Thoracic aorta (tissue), 2 donors: ENCODE measurements at places on chromosomes 7 and 10.

- DNase-seq, result no peak
- H3K27me3 ChIP-seq, result no peaks in the 10 kb centered on the region
- H3K4me1 ChIP-seq, result no peaks in the 10 kb centered on the region
- no peak overlapping the region for H3K27ac ChIP-seq
- H3K4me3 ChIP-seq, result no peak overlapping the region
Measured at GRCh38 chr7:22371878-22372277, 14.9 kb upstream of the RAPGEF5 start.

DNA sequence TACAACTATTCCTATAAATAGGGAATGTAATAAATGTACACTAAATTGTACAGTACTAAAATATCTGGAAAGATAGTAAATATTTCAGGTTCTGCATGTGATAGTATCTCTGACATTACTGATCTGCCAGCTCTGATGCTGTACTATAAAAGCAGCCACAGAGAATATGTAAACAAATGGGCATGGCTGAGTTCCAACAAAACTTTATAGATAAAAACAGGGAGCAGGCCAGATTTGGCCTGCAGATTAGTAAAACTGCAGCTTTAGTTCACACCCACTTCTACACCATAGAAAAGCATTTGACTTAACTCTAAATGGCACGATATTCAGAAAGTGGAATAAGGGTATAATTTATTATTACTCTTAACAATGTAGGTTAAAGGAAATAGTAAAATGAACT is 18.8 kb upstream of the TLL2 start:
- H3K4me3 ChIP-seq, result no peak overlapping the region
- DNase-seq, result no peak
- no peaks in the 10 kb centered on the region for H3K27me3 ChIP-seq
- H3K27ac ChIP-seq, result no peak overlapping the region

DNA sequence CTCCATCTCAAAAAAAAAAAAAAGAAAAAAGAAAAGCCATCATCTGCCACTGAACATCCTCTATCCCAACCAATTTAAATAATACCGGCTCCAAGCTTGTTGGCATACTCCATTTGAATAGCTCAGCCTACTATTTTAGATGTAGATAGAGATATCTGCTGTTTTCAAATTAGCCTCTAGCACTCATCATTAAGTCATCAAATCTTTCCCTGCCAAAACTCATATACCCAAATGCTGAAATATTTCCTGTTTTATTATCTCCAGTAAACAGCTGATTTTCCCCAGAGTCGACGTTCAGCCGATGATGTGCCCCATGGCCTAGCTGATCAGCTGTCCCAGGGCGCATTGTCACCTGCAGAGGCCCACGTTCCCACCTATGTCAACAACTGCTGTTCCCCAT is 34.5 kb upstream of the FRMD4A start:
- no peaks in the 10 kb centered on the region for H3K4me1 ChIP-seq
- no peak overlapping the region for H3K4me3 ChIP-seq

DNA sequence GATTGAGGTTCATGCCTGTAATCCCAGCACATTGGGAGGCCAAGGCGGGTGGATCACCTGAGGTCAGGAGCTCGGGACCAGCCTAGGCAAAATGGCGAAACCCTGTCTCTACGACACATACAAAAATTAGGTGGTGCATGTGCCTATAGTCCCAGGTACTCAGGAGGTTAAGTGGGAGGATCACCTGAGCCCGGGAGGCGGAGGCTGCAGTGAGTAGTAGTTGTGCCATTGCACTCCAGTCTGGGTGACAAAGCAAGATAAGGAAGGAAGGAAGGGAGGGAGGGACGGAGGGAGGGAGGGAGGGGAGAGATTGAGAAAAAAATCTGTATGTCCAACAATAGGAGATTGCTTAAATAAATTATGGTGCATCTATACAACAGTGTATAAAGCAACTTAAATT is 13.2 kb downstream of the TLL2 start:
- H3K27ac ChIP-seq, result no peak overlapping the region
- DNase-seq, result no peak
- H3K4me3 ChIP-seq, result no peak overlapping the region
- H3K27me3 ChIP-seq, result no peaks in the 10 kb centered on the region
- H3K36me3 ChIP-seq, result no peaks in the 10 kb centered on the region
